Trophoblast cell (in vitro differentiated cells and primary cell): ENCODE measurements at places on chromosomes 16 and 17.
A peak's percentile ranks its signal among the peaks of the same experiment; 100 is the strongest.

- DNase-seq, result no peak
- H3K27ac ChIP-seq, result no peak overlapping the region
- no peaks in the 10 kb centered on the region for H3K36me3 ChIP-seq
- no peaks in the 10 kb centered on the region for H3K4me1 ChIP-seq
These were observed 120.3 kb downstream of the RBFOX3 start for GRCh38 chr17:79490530-79490929.

- H3K27ac ChIP-seq, result no peak overlapping the region
- no peak for DNase-seq
- peaks cover 10% of the 10 kb centered on the region for H3K27me3 ChIP-seq
- peaks cover 19% of the 10 kb centered on the region for H3K4me1 ChIP-seq
- H3K4me3 ChIP-seq, result no peak overlapping the region
These were observed 2.4 kb upstream of the CDH8 start for GRCh38 chr16:62038646-62039045.

DNA sequence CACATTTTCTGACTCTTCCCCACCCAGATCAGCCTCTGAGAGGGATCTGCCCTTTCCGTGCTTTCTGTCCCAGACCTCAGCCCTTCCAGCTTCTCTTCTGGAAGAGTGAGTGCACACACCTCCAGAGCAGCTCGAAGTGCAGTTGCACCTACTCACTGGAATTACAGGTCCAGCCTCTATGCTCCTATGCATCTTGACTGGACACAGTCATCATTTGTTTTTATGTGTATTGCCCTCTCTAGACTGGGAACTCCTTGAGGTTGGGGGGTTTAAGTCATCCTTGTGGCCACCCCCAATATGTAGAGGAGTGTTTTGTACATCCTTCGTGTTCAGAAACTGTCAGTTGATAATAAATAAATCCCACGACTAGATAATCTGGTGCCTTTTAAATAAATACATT is 81.9 kb downstream of the CDK5R1 start:
- H3K4me1 ChIP-seq, result peaks cover 3% of the 10 kb centered on the region
- H3K4me3 ChIP-seq, result no peak overlapping the region
- no peak overlapping the region for H3K27ac ChIP-seq
- no peaks in the 10 kb centered on the region for H3K36me3 ChIP-seq

DNA sequence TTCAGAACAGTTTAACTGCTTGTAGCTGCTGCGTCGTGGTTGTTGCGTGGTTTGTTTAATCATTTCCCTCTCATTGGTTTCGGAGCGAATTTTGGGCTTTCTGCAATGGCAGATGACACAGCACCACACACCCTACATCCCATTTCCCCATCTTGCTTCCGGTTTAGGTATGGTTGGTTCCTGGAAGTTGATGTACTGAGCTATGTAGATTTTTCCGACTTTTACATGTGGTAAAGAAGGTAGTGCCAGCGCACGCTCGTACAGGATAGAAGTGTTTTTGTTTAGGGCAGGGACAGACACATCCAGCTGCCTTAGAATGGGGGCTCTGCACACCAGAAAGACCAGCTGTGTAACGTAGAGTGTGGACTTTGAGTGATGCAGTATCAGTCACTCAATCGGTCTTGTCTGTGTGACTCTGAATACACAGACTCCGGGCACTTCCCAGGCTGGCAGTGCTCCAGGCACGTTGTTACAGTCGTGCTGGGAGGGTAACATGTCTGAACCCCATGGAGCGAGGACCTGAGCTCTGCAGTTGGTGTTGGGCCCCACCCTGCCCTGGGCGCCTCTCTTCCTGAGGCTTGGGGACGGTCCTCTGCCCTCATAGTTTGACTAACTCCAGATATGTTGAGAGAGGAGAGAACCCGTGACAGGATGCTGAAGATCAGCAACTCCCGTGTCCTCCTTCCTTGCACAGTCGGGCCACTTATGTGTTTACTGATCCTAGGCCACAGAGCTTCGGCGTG is 172.0 kb upstream of the CHMP6 start:
- DNase-seq, result no peak
- H3K27me3 ChIP-seq, result no peaks in the 10 kb centered on the region
- H3K4me1 ChIP-seq, result peaks cover 10% of the 10 kb centered on the region
- H3K27ac ChIP-seq, result no peak overlapping the region
- no peak overlapping the region for H3K4me3 ChIP-seq

- peak; percentile 78 for DNase-seq
- peaks cover 31% of the 10 kb centered on the region for H3K4me1 ChIP-seq
- no peak overlapping the region for H3K4me3 ChIP-seq
- peak overlapping the region; percentile 87 for H3K27ac ChIP-seq
These were observed 36.3 kb upstream of the ZNF750 start for GRCh38 chr17:82876149-82876548.

DNA sequence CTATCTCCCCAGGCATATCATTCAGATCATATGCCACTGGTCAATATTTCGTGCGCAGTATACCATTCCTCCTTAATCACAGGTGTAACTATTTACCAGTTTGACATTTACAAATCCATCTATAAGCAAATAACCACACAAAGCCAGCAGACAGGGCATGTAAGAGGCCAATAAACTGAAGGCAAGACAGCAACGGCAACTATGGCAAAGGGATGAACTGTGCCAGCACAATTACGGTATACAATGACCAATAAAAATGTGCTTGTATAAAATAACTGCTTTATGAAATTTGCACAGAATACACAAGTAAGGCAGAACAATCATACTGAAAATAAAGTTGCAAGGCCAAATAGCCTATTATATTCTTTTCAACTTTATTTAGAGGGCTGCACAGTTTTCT is 9.2 kb downstream of the NETO2 start:
- H3K4me1 ChIP-seq, result no peaks in the 10 kb centered on the region
- H3K36me3 ChIP-seq, result no peaks in the 10 kb centered on the region
- DNase-seq, result no peak
- H3K27ac ChIP-seq, result no peak overlapping the region

DNA sequence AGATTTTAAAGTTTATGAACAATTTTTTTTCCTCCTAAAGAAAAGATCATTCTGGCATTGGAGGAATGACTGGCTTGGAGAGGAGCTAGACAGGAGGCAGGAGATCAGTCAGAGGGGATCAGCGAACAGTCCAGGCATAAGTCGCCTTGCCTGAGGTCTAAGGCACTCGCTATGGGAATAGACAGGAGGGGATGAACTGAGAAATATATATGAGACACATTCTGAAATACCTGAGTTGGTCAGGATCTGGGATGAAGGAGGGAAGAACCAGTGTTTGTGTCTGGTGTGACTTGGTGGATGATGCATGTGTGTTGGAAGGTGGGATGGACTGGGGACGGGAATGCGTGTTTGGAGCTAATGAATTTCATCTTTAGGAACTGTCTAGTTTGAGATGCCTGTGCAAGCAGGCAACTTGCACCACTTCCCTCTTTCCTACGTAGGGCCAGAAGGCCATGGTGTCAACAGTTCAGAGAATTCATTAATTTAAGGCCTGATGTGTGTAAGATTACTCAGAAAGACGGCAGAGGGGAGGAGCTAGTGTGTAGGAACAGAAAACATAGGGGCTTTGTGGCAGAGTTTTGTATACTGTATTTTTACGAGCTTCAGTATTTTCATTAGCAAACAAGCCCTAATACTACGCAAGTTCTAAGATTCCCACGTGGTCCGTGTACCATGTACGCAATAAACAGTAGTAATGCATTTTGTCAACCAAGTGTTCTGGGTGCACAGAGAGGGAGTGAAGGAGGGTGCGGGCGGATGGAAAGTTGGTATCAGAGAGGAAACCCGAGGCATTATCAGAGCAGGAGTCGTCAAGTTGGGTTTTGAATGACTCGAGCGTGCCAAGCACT is 825 bp downstream of the HEATR6 start:
- DNase-seq, result peak; percentile 55
- H3K36me3 ChIP-seq, result no peaks in the 10 kb centered on the region
- H3K27me3 ChIP-seq, result no peaks in the 10 kb centered on the region
- H3K4me1 ChIP-seq, result peaks cover 10% of the 10 kb centered on the region
- H3K4me3 ChIP-seq, result peak overlapping the region; percentile 96
- no peak overlapping the region for H3K27ac ChIP-seq

DNA sequence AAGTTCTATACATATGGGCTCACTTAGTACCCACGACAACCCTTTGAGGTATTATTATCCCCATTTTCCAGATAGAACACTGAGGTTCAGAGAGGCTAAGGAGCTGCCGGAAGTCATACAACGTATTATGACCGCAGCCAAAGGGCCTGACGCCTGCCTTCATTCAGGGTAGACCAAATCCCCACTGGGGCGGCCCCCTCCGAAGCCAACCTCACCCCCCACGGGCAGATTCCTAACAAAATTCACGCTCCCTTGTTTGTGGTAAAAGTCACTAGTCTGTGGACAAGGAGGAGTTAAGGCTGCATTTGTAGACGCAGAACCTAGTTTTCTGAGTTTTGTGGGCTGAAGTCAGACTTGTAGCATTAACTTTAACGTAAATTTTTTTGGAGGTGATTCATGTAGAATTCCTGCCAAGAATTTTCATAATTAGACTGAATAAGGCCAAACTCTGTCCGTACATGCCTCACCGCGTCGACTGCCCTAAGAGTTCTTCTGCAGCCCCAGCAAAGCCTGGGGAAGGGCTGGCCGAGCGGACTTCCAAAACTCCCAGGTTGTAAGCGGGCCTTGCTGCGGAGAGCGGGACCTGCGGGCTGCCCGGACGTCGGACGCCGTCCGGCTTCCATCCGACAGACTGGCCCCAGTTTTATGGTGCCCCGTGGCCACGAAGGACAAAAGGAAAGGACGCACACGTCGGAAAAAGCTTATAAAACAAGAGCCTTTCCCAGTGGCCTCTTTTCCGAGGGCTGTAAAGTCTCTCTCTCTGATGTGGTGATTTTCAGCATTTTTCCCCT is 75.7 kb downstream of the NXN start:
- H3K4me1 ChIP-seq, result peaks cover 21% of the 10 kb centered on the region
- no peak overlapping the region for H3K27ac ChIP-seq
- no peaks in the 10 kb centered on the region for H3K36me3 ChIP-seq
- H3K4me3 ChIP-seq, result no peak overlapping the region

GRCh38 chr16:272633-273546 is 2.9 kb downstream of the RGS11 start:
- H3K27ac ChIP-seq, result no peak overlapping the region
- no peak overlapping the region for H3K4me3 ChIP-seq
- no peaks in the 10 kb centered on the region for H3K36me3 ChIP-seq

DNA sequence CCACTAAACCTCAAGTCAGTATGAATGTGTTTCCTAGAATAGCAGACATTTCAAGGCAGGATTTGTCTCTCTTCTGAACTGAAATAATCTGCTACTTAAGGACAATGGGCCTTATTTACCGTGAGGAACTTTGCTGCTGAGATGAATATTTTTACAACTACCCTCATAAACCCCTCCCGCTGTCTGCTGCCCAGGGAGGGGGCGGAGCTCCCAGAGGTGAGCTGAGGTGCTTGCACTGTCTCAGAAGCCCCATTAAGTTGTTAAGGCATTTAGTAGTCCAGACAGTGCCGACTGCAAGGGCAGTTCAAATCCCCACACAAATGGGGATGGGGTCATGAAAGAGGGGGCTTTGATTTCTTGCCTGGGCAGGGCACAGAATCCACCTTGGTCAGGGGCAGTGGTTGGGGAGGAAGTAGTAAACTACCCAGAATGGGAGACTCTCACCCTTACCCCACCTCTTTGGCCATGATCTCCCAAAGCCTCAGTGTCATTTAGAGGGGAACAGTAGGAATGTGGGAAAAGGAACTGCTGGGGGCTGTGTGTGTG is 19.2 kb downstream of the HNF1B start:
- H3K4me3 ChIP-seq, result no peak overlapping the region
- no peaks in the 10 kb centered on the region for H3K27me3 ChIP-seq
- no peak for DNase-seq
- H3K4me1 ChIP-seq, result no peaks in the 10 kb centered on the region
- H3K36me3 ChIP-seq, result no peaks in the 10 kb centered on the region

DNA sequence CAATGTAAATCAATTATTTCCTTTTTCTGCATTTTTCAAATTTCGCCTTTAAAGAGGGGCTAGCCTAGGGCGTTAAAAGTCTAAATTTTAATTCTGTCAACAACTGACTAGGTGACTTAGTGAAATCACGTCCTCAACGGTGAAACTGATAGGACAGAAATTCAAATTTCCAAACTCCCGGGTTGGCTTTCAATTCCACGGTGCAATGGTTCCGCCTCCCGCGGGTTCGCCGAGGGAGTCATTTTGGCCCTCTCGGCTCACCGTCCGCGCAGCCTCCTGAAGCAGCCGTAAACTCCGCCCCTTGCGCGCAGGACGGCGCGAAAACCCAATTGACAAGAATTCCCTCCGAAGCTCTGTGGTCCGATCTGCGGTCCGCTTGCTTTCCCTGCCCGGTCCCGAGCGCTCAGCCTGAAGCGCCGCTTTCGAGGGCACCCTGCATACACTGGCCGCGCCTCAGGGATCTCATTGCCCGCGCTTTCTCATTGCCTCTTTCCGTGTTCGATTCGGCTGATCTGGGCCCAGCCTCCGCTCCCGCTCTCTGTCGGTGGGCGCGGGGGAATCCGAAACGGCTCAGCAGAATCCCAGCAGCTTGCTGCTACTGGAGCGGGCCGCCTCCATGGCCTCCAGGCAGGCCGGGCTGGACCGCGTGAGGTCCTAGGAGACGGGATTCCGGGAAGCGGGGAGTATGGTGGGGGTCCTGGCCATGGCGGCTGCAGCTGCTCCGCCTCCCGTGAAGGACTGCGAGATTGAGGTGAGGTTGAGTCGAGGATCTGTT is at the start of gene ATAD5:
TSS of gene ATAD5 (plus strand) at position 304 of the 775 bp plus-strand sequence. CDS start at position 686, 382 bp downstream.
- no peaks in the 10 kb centered on the region for H3K4me1 ChIP-seq
- peak; percentile 97 for DNase-seq
- no peaks in the 10 kb centered on the region for H3K27me3 ChIP-seq
- H3K27ac ChIP-seq, result peak within 1 kb of the TSS; percentile 24
